Activated naive CD8-positive, alpha-beta T cell treated with anti-CD3 and anti-CD28 coated beads for 36 hours (primary cell): ENCODE measurements at places on chromosomes 6 and 20.
A peak's percentile ranks its signal among the peaks of the same experiment; 100 is the strongest.

GRCh38 chr6:44439270-44440045, 52.0 kb downstream of the CDC5L start:
- no peak for DNase-seq

- DNase-seq: peak; percentile 79
These were observed 728 bp upstream of the TRIM39 start for GRCh38 chr6:30325873-30326525.

GRCh38 chr6:27547157-27548075, 74.5 kb upstream of the ZNF184 start:
- DNase-seq: peak; percentile 52

- peak; percentile 59 for DNase-seq
These were observed 25.6 kb downstream of the WRNIP1 start for GRCh38 chr6:2790588-2791449.

DNA sequence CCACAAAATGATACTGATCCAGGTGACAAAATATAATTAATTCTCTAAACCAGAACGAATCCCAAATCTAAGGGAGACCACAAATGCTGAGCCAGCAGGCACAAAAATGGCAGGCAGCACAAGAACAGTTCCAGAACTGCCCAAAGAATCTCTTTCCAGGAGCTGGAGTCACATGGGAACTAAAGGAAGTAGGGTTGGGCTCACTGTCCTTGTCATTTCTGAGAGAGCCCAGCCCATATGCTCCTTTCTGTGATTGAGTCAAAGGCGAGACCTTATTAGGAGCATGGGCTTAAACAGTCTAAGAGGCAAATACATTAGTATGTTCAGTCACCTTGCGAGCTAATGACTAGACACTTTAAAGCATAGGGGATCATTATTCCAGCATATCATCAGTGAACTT, 327.6 kb upstream of the ARID1B start:
- DNase-seq: no peak

DNA sequence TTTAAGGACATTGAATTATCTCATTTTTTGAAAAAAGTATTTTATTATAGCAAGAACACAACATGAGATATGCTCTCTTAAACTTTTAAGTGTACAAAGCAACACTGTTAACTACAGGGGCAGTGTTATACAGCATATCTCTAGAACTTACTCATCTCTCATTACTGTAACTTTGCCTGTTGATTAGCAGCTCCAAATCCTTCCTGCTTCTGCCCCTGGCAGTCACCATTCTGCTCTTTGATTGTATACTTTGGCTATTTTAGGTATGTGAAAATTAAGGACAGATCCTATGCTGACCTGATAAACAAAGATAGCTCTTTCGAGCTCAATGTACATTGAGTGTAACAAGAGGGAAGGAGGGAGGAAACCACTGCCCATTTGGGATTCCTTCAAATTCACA, 1349.8 kb upstream of the GJE1 start:
- DNase-seq: no peak

DNA sequence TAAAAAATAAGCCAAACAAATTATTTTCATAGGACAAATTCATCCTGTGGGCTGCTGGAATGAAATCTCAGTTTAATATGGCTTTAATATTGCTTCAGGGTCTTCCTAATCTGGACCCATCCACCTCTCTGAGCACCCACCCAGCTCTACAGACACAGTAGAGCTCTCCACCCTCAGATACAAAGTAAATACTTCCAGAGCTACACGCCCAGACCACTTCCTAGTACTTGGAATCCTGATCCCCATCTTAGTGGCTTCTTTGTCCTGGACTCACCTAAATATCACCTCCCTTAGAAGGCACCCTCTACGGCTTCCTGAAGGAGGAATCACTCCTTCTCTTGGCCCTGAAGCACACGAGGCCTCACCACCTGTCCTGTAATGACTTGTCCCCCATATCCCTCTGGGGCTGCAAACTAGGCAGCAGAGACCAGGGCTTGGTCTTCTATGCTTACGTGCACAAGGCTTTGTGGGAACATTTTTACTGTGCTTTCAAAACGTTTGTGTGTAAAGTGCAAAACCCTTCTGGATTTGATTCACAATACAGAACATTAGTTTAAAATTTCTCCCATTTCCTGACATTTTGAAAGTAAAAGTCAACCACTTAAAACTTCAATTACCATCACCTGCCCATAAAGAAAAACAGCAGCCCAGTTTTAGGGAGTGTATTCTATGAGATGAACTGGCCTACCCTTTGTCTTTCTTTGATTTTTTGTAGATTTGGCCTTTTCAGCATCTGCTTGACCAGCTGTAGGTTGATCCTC, 2.4 kb downstream of the CTCFL start:
- no peak for DNase-seq

DNA sequence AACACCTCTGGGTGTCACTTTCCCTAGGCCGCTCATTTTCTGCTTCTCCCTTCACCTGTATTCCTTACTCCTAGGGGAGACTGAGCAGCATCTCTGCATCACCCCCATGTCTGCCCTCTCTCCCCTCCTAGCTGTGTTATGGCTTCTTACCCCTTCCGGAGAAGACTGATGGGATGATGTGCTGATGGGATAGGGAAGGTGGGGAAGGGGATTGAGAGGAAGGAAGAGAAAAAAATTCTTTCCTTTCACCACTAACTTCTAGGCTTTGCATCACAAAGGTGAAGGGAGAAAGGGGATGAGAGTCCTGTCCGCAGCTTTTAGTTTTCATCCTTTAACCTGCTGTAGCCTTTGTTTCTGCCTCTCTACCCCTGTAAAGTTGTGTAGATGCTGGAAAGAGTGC, 26.7 kb downstream of the AKAP7 start:
- DNase-seq: no peak

GRCh38 chr6:38493931-38494547, 145.7 kb downstream of the BTBD9 start:
- DNase-seq: peak; percentile 57

DNA sequence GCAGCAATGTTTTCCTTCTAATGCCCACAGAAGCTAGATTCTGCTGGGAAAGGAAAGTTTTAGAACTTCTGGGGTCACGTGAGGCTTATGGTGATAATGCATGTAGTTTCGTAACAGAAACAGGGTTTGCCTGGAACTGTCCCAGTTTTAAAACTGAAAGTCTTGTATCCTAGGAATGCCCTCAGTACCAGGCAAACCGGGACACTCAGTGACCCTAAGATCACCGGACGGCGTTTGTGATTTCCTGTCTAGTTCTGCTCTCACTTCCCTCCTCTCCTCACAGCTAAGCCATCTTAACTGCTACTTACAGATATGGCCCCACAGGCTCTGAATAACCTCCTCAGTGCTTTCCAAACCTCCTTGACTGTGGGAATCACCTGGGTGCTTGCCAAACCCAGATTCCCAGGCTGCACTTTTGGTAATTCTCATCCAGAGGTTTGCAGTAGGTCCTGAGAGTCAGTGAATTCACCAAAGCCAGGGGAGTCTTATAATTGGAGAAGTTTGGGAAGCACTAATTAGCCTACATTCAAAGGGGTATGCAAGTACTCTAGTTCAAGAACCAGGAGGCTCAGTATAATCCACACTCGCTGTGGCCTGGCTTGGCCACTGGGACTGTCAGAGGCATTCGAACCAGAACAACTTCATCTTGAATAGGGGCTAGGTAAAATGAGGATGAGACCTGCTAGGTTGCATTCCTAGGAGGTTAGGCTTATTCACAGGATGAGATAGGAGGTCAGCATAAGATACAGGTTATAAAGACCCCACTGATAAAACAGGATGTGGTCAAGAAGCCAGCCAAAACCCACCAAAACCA, 231.6 kb upstream of the MYLIP start:
- no peak for DNase-seq
